ENCODE measurements at places on chromosomes 7 and 10. TPM values are rescaled to one million over a fixed set of nuclear protein-coding genes. Genes with fewer than 3 reads are reported as not detected.

KLF14 gene
- 0.93 TPM for total RNA-seq

- H3K4me1 ChIP-seq: peaks cover 18% of the 10 kb centered on the region
- no peaks in the 10 kb centered on the region for H3K36me3 ChIP-seq
- no peak for DNase-seq
- H3K27me3 ChIP-seq: no peaks in the 10 kb centered on the region
- H3K4me3 ChIP-seq: no peak overlapping the region
- peak overlapping the region; percentile 90 for H3K27ac ChIP-seq
Observed at GRCh38 chr10:102396317-102396650, 779 bp downstream of the NFKB2 start.

WNT8B gene
- 0.37 TPM for total RNA-seq

GNGT1 gene
- total RNA-seq: not detected

- no peaks in the 10 kb centered on the region for H3K27me3 ChIP-seq
- no peak overlapping the region for H3K4me3 ChIP-seq
- no peaks in the 10 kb centered on the region for H3K4me1 ChIP-seq
- DNase-seq: no peak
Observed at GRCh38 chr7:140084972-140085371, 22.2 kb upstream of the PARP12 start.

FFAR4 gene
- 0.55 TPM for total RNA-seq

PPP1R3C gene
- total RNA-seq: 4.7 TPM

DNA sequence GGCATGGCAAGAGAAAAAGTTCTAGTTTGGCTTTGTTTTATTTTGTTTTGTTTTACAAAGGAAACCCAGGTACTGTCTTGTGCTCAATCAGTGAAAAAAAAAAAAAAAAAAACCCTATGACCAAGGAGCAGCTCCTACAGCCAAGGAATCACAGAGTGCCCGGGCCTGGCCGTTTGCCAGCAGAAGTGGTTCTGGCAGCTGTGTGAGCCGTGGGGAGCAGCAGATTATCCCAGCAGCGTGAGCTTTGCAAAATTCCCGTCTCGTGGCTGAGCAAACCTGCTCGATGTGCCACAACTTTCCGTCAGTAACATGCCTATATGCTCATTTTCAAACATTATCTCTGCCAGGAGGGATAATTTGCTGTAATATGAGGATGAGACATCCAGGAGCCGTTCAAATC lies 293.7 kb downstream of the POU6F2 start:
- no peak overlapping the region for H3K4me3 ChIP-seq
- H3K27ac ChIP-seq: no peak overlapping the region
- no peaks in the 10 kb centered on the region for H3K36me3 ChIP-seq
- DNase-seq: peak; percentile 66

DNA sequence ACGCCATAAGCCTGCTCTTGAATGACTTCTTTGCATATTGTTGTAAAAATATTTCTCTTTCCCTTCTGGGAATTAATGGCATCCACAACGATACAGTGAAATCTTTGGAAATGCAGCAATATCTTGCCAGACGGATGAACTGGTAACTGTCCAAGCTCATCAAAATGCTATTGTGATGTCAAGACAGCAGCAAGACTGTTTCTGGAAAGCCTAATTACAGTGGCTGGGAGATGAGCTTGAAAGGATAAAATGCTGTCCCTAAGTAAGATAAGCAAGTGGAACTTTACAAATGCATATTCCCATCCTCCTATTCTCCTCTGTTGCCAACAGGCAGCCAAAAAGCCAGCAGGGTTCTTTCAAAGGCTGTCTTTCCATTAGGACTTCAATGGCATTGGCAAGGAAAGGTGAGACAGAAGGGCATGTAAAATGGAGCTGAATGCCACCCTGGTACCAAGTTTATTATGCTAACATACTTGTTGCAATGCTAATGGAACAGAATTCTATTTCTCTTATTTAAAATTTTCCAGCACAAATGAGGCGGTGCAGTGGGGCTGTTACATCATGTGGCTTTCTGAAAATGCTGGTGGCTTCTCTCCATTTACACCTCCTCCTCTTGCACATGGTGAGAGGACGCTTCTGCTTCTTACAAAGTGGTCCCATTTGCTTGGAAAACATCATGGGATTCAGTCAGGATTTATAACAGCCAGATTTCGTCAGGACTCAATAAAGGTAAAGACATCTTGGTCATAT lies 178.3 kb upstream of the PTER start:
- H3K27ac ChIP-seq: no peak overlapping the region
- no peaks in the 10 kb centered on the region for H3K4me1 ChIP-seq
- no peaks in the 10 kb centered on the region for H3K36me3 ChIP-seq

PIP gene
- not detected for total RNA-seq

ACTL6B gene
- total RNA-seq: 1.2 TPM

ASIC3 gene
- 37.9 TPM for total RNA-seq

Measured in testis (tissue), 5 donors.